Amniotic epithelial cell (primary cell): ENCODE measurements at places on chromosomes 7 and 10.

DNA sequence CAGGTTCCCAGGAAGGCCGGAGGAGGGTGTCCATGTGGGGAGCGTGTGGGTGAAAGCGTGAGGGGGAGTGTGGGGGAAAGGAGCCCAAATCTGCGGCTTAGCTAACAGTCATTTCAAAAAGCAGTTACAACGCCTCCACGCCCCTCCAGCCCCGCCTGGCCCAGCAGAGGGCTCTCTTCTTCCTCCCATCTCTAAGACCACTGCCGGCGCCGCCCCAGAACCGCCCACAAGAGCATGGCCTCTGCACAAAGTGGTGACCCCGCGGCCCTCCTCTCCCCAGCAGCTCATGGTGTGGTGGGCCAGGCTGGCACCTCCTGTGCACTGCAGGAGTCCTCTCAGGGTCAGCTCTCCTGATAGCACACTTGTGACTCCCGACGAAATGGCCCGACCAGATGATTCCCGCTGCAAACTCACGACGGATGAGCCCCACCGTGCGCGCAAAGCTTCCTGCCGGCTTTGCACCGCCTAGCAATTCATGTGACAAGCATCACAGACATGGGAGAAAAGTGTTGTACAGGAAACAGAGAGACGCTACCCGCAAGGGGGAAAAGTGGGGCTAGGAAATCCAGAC, 12.4 kb upstream of the HUS1 start:
- DNase-seq: peak; percentile 63

DNA sequence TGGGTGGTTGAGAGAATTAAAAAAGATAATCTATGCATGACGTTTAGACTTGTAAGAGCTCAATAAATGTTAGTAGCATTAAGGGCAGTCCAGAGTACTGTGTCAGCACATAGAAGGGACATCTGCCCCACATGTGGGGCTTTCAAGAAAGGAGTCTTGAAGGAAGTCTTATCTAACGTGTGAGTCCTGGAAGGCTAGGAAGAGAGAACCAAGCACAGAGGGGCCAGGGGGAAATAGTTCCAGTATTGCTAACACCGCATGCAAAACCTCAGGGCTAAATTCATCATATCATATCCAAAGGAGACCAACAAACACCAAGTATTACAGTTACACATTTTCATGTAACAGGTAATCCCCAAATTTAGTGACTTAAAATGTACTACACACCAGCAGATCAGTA, 122.7 kb downstream of the AOAH start:
- no peak for DNase-seq

GRCh38 chr7:51344406-51345138, 28.0 kb upstream of the COBL start:
- no peak for DNase-seq

DNA sequence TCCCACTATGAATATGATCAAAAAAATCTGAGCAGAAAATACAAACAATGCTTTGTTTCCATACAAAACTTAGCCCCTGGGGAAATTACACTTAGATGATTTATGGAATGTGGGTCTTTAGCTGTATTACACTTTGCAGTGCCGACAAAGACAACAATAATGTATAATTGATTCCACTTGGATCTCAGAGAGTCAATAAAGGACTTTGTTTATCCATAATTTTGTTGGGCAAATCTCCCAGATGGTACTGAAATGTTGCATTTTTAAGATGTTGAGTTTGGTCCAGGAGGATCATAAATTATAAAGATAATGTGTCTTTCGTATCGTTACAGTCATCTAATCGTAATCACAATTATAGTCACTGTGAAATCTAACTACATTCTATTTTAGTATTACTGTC, 66.9 kb upstream of the DOCK1 start:
- DNase-seq: no peak

DNA sequence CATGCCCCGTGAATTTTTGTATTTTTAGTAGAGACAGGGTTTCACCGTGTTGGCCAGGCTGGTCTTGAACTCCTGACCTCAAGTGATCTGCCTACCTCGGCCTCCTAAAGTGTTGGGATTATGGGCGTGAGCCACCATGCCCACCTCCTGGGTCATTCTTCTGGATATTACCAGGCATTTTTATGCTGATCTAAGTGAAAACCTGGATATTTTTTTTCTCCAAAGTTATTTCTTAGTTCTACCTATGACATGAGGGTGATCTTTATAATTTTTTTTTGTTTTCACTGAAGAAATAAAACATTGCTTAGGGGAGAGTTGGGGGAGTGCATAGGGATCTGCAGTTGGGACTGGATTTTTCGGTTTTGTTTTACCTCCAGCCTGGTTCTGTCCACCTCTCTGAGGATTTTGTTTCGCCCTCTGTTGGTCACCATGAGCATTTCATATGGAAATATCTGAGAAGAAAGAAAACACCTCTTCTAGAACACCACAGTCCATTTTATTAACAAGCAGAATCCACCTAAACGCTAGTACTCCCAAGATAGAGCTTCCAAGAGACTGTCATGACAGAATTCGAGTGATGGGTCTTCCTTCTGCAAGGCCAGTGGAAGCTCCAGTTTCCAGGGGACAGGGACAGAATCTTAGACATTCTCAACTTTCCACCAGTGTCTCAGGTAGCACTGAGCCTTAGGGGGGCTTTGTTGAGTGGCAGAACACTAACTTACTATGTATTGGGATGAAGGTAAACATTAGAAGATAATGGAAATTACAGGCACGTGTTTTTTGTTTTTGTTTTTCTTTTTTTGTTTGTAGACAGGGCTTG, 33.4 kb upstream of the AFAP1L2 start:
- DNase-seq: peak; percentile 20

DNA sequence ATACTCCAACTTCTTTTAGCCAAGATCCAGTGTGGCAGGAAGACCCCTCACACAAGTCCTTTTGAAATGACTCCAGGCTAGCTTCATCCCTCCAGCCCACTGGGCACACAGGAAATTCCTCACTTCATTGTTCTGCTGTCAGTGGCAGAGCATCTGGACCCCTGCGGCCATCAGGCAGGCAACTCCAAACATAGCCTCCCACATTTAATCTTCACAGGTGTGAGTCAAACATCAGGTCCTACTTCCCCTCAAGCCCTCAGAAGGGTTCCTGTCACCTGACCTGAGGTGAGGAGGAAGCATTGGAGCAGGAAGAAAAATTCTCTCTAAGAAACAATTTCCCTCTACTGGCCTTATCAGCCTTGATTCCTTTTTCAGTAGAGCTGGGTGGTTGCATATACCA, 51.1 kb upstream of the C1GALT1 start:
- DNase-seq: no peak

GRCh38 chr7:27173956-27174873, at the start of gene HOXA10:
TSS of gene HOXA10 (minus strand) at chr7:27174320. CDS start at chr7:27174306, 14 bp downstream.
- DNase-seq: no peak

DNA sequence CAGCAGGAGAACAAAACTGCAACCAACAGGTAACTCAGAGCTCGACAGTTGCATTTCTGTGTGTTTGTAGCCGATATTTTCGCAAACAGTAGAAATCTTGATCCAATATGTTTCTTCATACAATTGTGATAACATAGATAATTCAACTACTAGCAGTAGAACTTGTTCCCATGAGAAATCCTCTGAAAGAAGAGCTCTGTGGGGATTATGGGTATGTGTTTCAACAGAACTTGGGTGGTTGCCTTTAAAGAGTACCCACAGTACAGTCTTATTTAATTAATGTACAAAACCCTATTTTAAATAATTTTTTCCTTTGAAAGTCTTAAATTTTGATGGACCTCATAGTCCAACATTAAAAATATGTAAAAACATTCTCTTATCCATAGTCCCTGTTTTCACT, 266.1 kb downstream of the PARD3 start:
- DNase-seq: peak; percentile 27

DNA sequence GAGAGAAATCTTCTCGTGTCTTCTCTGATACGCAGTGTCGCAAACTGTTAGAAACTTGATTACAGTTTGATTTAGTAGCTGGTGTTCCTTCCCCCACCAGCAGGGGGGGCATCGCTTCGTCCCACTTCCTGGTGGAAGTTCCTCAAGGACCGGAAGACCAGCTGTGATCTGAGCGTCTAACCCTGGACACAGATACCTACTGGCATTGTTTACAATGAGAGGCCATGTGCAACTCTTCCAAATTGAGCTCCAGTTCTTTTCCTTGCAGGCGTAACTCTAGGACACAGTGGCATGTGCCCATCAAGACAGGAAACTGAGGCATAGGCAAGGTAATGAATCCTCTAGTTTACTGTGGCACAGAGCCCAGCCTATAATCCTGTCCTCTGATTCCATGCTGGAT, 219.0 kb downstream of the CCDC3 start:
- DNase-seq: peak; percentile 14

DNA sequence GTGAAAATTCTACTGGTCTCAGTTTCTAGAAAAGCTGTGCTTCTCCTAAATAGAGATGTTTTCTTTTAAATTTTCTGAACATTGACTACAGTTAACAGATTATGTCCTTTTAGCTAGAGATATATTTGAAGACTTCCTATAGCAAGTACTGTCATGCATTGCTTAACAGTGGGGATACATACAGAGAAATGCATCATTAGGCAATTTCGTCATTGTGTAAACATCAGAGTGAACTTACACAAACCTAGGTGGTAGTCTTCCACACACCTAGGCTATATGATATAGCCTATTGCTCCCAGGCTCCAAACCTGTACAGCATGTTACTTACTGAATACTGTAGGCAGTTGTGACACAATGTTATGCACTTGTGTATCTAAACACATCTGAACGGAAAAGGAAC, 28.5 kb downstream of the PIK3CG start:
- no peak for DNase-seq

- peak; percentile 21 for DNase-seq
Measured at GRCh38 chr7:150311711-150312110, 11.4 kb upstream of the LRRC61 start.

DNA sequence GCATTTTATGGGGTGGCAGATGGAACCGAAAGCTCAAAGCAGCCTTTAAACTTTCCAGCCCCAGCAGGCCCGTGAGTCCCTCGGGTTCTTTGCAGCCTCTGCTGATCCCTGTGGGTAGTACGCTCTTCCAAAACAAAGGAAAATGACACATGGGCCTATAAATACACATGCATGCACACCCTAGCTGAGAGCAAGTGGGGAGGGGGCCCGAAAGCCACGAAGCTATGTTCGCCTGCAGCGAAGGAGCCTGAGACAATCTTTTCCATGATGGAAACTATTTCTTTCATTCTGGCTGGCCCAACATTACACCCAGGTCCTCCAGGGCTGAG, 32.2 kb downstream of the CALML5 start:
- no peak for DNase-seq

- peak; percentile 90 for DNase-seq
Measured at GRCh38 chr7:117124591-117125220, 171.4 kb downstream of the ST7 start.

DNA sequence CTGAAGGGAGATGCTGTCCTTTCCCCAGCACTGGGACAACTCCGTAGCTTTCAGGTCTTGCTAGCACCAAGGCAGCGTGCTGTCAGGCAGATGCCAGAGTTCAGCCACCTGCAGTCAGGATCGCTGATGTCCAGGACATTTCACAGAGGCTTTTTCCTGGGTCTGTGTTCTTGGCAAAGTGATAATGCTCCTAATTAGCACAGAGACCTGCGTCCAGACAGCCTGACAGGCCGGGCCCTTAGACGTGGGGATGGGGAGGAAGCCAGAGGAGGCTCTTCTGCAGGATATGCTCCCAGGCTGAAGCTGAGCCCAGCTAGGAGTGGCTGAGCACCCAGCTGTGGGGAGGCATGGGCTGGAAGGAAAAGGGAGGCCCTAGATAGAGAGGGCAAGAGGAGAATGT, 82.5 kb upstream of the TBX20 start:
- no peak for DNase-seq

DNA sequence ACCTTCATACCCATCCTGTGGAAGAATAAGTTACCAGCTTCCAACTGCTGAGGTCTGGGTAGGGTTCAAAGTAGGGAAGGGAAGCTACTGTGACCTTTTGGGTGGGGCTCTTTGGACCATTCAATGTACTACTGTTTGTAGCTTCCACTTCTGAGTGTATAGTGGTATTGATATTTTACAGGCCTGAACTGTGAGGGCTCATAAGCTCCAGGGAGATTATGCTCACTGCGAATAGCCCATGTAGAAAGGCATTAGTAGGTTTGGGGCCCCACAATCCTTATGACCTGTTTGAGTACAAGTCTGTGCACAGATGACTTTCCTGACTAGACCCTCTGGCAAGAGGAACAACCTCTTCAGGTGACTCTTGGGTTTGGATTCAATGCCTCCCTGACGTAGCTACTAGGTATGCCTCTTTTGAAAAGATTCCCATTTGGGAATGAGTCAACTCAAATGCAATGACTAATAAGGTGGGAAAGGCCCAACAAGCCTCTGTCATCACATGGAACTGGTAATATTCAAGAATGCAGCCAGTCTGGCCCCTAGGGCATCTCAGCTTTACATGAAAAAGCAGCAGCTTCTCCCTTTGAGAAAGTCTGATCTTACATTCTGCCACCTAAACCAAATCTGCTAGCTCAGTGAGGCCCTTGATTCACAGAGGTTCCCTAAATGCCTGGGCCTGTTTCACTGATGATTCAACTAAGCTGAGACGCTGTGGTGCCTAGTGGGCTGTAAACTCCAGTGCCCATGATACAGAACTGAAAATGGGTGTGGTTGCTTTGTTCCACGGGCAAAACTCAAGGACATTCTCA, 79.8 kb downstream of the ABI1 start:
- peak; percentile 79 for DNase-seq

GRCh38 chr7:80790877-80791276, 128.0 kb downstream of the SEMA3C start:
- DNase-seq: no peak

DNA sequence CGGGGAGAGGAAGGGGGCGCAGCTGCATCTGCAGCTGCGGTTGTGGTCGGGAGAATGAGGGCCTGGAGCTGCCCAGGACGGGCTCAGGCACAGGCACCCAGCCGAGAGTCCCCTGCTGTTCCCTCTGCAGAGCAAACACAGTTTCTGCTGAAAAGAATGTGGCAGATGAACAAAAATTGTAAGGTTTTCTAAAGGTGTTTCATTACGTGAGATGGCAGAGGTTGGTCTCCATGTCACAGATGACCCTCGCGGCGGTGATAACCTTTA, 456.2 kb downstream of the DNAJB6 start:
- DNase-seq: no peak

DNA sequence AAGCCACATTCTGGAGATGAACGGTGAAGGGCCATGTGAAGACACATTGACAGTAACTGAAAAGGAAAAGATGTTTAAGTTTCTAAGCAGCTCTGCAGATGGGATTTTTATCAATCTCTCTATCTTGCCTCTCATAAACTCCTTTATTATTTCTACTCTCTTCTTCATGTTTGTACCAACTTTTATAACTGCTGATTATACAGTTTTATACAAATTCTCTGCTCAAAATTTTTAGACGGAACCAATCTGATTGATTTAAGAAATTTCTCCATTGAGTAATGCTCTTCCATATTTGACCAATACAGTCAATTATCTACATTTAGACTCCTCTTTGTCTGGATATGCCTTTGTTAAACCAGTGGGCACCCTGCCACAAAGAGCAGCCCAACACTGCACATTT, 31.7 kb downstream of the TFPI2 start:
- DNase-seq: no peak

GRCh38 chr7:103762877-103763276, 226.6 kb downstream of the RELN start:
- DNase-seq: no peak
